ENCODE measurements at places on chromosomes 7 and 10. TPM values are rescaled to one million over a fixed set of nuclear protein-coding genes. Genes with fewer than 3 reads are reported as not detected.

DNA sequence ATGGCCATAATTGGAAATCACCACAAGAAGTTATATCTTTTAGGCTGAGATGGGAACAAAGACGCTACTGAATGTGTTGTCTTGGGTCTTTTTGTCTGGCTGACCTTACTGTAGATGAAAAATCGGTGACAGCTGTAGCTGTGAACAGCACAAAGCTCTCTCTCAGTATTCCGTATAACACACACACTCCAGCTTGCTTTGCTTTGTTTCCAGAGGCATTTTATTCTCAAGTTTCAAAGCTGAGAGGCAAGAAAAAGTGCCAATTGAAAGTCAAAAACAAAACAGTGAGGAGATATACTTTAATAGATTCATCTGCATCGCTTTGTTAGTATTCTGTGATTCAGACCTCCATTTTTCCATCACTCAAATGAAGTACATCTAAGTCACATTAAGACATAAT is 39.6 kb upstream of the CABCOCO1 start:
- DNase-seq = no peak

The SRI gene
- 157 TPM for total RNA-seq

- DNase-seq = no peak
Observed at GRCh38 chr10:51386248-51386885, 312.1 kb downstream of the PRKG1 start.

The RAMP3 gene
- not detected for total RNA-seq

DNA sequence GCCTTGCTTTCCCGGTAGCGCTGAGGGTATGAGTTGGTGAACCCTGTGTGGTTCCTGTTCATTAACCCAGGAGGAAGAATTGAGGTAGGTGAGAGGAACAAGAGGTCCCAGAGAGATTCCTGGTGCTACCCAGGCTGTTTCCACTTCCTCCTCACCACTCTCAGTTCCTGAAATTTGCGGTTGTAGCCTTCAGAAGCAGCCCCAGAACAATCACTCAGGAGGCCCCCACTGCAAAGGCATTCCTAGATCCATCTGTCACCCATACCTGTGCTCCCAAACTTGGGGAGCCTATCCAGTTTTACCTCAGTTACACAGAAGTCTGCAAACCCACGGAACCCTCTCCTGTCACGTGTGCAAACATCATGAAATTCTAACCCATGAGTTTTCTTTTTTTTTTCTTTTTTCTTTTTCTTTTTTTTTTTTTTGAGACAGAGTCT is 9.0 kb upstream of the PIP4K2A start:
- no peak for DNase-seq

DNA sequence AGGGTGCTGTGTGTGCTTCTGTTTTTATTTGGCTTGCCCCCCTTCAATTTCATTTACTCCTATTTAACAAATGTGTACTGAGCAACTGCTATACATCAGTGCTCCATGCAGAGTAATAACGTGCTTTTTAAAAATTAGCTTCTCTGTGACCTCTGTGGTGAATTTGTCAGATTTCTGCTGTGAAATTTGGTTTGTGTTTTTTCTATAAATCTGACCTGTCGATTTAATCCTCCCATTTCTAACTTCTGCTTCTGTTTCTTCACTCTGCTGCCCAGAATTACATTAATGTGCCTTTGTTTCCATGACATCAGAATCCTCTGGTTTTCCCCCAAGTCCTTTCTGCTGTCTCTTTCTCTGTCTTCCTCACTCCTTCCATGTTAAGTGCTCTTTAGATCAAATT is 123.8 kb upstream of the CACNA2D1 start:
- no peak for DNase-seq
